ENCODE measurements at places on chromosomes 16 and 17. TPM values are rescaled to one million over a fixed set of nuclear protein-coding genes. Genes with fewer than 3 reads are reported as not detected.

The UQCRC2 gene
- 207 TPM for total RNA-seq

The RAPGEFL1 gene
- 70.1 TPM for total RNA-seq

The P2RX1 gene
- total RNA-seq: 13.0 TPM

The FBXO31 gene
- 23.3 TPM for total RNA-seq

The TCAP gene
- total RNA-seq: 0.11 TPM

The MYH11 gene
- 306 TPM for total RNA-seq

The SYT17 gene
- total RNA-seq: 7.6 TPM

The GRAPL gene
- not detected for total RNA-seq

DNA sequence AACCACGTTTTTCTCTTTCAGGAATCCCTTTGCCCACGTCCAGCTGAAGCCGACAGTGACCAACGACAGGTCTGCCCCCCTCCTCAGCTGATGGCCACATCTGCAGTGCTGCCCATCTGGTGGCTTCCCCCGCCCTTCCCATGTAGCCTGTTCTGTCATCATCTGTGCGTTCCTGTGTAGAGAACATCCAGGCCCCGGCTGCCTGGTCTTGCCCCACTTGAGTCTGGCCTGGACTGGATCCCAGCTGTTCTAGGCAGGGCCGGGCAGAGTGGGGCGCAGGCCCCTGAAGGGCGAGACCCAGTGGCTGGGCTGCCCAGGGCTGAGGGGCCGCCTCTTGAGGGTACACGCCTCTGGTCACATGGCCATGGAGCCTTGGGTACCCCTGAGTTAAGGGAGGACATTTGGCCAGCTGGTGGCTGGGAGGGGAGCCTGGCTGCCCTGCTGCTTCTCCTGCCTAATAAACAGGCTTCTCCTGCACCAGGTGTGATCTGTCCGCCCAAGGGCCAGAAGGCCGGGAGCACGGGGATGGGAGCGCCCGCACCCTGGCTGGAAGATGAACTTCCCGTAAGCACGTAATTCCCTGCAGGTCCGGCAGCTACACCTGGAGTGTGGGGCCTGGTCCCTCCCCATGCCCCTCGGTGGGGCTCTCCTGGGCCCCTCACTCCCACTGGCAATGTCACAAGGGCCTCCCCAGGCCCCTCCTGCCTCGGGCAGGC lies 49.4 kb upstream of the PVALEF start:
- no peak for DNase-seq

DNA sequence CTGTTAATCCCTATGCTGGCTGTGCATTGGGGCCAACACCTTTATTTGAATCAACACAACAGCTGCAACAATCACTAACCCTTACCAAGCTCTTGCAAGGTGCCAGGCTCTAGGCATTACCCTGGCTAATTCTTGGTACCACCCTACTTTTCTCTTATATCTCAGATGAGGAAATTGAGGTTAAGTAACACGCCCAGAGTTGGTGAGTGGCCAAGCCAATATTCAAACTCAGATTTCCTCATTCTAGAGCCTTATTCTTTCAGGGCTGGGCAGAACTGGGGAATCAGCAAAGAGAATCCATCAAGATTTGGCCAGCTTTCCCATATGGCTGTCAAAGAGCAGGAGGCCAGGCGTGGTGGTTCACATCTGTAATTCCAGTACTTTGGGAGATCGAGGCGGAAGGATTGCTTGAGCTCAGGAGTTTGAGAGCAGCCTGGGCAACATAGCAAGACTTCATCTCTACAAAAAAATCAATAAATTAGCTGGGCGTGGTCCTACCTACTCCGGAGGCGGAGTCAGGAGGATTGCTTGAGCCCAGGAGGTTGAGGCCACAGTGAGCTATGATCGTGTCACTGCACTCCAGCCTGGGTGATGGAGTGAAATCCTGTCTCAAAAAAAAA lies 23.7 kb downstream of the ARSG start:
- no peak for DNase-seq

DNA sequence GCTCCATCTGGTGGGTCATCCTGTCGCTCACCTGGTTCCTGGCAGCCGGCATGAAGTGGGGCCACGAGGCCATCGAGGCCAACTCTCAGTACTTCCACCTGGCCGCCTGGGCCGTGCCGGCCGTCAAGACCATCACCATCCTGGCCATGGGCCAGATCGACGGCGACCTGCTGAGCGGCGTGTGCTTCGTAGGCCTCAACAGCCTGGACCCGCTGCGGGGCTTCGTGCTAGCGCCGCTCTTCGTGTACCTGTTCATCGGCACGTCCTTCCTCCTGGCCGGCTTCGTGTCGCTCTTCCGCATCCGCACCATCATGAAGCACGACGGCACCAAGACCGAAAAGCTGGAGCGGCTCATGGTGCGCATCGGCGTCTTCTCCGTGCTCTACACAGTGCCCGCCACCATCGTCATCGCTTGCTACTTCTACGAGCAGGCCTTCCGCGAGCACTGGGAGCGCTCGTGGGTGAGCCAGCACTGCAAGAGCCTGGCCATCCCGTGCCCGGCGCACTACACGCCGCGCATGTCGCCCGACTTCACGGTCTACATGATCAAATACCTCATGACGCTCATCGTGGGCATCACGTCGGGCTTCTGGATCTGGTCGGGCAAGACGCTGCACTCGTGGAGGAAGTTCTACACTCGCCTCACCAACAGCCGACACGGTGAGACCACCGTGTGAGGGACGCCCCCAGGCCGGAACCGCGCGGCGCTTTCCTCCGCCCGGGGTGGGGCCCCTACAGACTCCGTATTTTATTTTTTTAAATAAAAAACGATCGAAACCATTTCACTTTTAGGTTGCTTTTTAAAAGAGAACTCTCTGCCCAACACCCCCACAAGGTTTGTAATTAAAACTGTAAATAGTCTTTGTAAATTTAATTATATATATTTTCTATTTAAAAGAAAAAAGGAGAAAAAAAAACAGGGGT lies 1.7 kb downstream of the FZD2 start:
- DNase-seq: no peak

GRCh38 chr16:69166946-69167930 lies 19.7 kb upstream of the SNTB2 start:
- no peak for DNase-seq

DNA sequence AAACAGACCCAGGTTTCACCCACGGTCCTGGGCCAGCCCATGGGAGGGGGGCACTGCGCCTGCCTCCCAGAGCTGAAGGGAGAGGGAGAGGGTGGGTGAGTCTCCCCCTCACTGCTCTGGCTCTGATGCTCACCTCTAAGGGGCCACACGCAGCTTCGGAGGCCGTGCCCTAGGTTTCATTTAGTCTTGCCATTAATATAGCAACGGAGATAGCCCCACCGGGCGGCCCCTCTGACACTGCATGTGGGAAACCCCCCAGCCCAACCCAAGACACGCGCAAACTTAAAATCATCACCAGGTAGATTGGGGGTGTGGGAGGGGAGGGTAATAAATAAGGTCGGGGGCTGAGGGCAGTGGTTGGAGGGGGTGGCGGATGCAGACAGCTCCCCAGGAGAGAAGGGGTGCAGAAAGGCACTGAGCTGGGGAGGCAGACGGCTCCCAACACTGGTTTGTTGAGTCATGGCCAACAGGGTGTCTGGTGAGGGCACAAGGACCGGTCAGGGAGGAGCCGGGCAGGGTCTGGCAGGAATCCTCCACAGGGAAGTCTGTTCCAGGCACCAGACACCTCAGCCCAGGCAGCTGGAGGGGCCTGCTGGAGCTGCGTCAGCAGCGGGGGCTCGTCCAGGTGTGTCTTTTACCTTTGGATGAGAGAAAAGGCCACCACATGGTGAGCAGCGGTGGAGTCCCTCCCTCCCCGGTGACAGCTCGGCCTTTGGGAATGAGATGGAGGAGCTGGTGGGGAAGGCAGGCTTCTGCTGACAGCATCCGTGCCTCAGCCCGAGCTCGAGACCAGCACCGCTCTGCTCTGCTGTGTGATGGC lies 32.0 kb upstream of the DOC2B start:
- DNase-seq: no peak

GRCh38 chr17:43373356-43373755 lies 25.4 kb upstream of the ARL4D start:
- no peak for DNase-seq

DNA sequence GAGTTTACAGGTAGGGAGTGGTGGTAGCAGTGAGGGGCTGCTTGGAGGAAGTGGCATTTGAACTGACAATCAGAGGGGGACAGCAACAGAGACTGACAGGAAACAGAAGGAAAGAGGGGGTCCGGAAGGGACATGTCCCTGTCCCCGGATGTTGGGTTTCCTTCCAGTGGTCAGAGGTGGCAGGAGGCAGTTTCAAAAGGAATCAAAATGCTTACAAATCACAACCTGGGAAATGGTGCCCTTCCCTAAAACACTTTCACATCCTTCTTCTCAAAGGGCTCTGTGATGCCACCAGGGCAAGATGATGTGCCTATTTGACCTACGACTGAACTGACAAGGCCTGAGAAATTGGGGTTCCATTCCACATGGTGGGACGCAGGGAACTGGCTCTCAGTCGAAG lies 19.7 kb downstream of the ADGRG1 start:
- no peak for DNase-seq

- no peak for DNase-seq
These were observed 7.7 kb downstream of the ZNF207 start for GRCh38 chr17:32357615-32358014.

DNA sequence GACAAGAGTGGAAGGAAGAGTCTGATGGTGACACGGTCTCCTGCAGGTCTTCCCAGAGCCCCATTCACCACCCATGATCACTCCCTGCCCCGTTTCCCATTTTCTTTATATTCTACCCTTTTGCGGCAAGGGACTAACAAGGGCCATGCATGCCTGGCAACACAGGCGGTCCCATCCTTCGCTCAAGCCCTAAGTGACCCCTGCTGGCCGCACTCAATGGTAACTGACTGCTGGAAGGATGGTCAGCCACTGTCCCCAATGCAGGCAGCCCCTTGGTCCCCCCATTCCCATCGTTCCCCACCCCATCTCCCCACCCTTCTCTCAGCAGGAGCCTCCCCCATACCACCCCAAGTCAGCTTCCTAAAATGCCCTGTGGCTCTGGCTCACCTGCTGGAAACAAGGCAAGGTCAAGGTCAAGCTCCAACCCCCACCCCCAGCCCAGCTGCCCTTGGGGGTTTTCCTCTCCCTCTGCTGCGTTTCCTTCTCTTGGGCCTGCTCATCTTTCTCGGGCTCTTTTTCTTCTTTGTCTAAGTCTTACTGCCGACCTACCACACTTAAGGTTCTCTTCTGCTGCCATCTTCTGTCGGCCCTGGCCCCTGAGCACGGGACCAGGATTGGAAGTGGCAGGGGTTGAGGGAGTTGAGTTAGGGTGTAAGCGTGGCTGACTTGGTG lies 116.0 kb downstream of the RPTOR start:
- DNase-seq: no peak

DNA sequence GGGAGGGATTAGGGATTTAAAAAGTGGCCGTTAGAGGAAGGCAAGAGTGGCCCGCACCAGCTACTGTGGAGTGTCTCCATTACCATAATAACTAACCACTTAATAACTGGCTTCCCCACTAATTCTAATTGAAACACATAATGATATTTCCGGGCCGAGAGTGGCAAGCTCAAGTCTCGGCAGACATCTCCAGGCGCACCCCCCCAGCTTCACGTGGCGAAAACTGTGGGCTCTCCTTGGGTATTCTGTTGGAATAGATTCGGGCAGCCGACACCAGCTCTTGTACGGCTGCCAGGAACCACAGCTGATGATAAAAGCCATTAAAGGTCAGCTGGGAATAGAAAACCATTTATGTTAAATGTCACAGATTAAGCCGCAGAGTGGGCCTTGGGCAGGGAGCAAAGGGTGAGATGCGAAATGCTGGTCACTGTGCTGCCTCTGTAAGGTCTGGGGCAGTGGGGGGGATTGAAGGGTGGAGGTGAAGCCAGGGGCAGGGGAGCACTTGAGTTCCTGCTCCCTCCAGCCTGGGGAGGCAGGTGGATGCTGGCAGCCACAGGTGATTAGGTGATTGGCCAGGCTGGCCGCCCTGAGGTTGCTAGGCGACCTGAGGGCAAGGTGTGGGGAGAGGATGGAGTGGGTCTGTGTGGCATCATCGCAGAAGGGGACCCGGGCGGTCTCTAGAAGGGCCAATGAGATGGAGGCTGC lies 115.6 kb upstream of the SDK2 start:
- DNase-seq: no peak

DNA sequence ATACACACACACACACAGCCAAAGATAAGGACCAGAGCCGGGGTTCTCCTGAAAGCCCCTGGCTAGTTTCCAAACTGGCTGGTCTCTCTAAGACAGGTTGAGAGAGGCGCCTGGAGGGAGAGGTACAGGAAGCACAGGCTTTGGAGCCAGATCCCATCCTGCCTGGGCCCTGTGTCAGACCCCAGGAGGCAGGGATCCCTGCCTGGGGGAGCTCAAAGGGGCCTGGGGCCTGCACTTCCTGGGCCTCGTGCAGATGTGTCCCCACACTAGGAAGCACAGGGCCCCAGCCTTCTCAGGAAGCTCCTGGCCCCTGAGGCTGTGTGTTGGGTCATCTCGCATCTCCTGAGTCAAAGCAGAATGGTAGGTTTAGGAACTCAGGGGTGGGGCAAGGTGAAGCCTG lies 16.0 kb downstream of the SLC5A10 start:
- no peak for DNase-seq

GRCh38 chr16:660459-661183 lies 7.3 kb upstream of the RHOT2 start:
- DNase-seq: no peak

- DNase-seq: no peak
These were observed 11.7 kb downstream of the TMEM238L start for GRCh38 chr17:10792151-10792550.

- no peak for DNase-seq
These were observed 86.7 kb downstream of the IRX5 start for GRCh38 chr16:55017321-55017720.

DNA sequence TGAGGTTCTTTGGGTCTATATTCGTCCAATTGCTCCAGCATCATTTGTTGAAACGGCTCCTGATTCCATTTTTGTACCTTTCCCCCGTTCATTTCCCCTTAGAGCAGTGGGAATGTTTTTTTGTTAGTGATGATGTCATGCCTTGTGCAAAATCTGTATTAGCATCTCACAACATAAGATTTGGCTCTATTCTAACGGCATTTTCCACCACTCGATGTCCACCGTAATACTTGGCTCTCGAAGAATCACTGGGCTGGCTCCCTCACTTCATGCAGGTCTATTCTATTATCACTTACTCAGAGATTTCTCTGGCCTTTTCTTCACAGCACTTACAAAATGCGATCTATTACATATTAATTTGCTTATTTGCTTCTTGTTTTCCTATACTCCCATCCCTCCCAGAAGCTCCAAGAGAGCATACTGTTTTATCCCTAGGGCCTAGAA lies 571 bp upstream of the NME1 start:
- no peak for DNase-seq

- no peak for DNase-seq
These were observed 737 bp downstream of the DHRS13 start for GRCh38 chr17:28901866-28902818.
